ENCODE measurements at places on chromosomes 6 and 20.

DNA sequence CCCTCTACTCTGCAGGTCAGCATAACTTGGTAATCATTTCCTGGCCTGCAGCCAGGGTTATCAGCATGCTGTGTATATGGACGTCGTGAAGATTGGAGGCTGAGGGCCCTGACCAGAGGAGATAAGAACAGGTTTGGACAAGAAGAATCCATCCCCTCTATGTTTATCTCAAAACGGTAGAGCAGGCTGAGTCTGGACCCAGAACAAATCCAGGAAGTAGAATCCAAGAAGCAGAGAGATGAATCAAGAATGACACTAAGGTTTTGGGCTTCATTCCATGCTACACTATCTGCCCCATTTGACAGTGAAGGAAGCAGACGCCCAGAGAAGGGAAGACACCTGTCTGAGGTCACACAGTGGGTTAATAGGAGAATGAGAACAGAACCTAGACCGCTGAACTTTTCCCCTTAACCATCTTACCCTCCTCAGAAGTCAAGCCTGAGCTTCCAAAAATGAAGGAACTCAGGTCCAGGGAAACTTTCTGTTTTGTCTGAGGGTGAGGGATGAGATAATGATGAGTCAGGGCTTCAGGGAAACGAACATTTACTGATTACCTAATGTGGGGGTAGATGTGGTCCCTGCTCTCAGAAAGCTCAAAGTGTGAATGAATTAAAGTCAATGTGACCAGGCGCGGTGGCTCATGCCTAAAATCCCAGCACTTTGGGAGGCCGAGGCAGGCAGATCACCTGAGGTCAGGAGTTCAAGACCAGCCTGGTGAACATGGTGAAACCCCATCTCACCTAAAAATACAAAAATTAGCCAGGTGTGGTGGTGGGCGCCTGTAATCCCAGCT is 9.4 kb upstream of the COMMD7 start:
- DNase-seq = no peak

DNA sequence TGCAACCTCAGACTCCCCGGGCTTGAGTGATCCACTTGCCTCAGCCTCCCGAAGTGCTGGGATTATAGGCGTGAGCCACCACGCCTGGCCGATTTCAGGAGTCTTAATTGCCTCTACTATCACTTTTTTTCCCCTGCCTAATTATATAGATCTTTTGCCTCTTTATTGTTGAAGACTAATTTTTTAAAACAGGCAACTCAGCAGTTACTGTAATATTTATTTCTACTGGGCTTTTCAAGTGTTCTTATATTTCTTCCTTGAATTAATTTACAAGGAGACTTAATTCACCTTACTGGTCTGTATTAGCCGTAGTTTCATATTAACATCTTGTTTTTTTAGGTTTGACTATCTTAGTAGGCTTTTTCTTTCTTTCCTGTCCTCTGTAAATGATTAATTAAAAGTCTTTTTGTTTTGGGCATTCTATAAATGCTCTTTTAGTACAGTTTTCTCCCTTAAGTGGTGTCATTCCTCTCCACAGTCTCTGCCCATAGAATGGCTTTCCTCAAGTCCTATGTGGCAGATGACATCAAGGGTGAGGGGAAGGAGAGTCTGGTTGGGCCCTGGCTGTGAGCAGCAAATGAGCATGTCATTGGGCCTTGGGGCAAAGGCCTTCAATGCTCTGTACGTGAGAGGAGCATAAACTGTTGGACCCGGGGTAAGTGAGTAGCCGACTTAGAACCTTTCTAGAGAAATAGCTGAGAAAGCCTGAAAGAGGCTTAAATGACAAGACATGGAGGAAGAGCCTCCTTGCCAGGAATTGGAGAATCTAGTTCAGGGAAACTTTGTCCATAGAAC is 36.0 kb downstream of the ANKS1A start:
- DNase-seq = no peak

DNA sequence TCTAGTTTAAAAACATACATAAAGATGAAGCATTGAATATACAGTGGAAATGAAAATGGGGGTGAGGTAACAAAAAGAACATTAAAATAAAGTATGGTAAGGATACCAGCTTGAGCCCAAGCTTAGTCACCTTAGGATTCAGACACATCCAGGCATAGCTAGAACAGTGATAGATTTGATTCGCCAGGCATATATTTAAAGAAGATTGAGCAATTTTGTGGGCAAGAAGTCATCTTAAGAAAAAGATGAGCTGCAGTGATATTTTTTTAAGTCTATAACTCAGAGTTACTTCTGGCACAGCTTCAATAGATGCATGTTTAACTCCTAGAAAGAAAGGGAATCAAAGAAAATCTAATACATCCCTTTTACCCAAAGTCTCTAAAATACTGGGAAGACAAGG is 97.9 kb downstream of the BMP5 start:
- DNase-seq = no peak

DNA sequence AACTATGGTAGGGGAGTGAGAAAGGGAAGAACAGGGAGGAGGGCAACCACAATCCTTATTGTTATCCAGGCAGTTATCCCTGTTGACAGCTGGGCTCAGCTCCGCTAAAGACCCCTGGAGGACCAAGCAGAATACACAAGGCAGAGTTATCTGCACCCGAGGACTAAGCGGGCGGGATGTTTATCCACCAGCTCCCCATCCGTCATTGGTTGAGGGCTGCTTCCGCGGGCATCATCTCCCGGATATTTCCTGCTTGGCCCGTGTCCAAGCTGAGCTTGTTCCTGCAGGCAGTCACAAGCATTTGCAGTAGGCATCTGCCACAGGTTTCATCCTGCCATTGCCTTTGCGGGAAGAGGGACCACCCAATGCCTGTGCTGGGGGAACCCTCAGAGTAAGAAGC is 102.1 kb downstream of the DLGAP4 start:
- DNase-seq = no peak

GRCh38 chr6:16135066-16135465 is 6.2 kb downstream of the MYLIP start:
- no peak for DNase-seq

- no peak for DNase-seq
Measured at GRCh38 chr6:158358450-158359077, 46.3 kb downstream of the TULP4 start.

GRCh38 chr6:20379231-20379630 is 22.4 kb upstream of the E2F3 start:
- no peak for DNase-seq

DNA sequence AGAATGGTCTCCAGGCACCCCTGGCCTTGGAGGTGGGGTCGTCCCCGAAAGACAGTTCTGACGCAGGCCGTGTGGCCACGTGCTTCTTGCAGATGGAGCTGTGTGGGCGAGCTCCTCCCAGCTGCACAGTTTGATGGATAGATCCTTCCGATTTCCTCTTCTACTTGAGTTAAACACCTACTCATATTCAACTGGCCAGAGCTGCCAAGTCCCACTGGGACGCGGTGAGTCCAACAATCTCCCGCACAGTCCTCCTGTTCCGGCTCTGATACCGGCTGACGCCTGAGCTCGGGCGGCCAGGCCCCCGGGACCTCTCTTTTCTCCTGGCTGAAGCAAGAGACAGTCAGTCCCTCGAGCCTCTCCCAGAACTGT is 57.9 kb upstream of the DACT2 start:
- DNase-seq = no peak

DNA sequence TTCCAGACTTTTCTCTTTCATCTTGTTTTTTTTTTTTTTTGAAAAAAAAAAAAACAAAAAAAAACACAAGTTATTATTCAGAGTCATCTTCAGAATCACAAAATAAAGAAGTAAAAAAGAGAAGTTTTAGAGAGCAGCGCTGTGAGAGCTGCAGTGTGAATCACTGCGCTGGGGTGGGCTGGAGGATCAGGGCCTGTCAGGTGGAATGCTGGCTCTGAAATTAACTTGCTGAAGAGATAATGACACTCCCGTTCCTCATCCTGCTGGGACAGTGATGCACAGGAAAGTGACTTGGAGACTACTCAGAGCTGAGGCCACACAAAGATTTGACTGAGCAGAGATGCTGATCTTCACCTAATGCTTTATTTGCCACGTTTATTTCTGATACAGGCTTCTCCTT is 42.7 kb upstream of the CLDN20 start:
- no peak for DNase-seq

DNA sequence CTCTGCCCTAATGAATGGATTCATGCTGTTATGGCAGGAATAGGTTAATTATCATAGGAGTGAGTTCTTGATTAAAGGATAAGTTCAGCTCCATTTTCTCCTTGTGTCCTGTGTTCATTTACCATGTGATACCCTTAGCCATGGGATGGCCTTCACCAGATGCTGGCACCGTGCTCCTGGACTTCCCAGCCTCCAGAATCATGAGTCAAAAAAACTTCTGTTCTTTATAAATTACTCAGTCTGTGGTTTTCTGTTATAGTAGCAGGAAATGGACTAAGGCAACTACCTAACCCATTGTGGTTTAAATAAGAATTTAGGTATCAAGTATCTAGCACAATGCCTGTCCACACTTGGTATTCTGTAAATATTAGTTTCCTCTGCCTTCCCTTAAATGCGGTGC is 223.5 kb downstream of the MEI4 start:
- DNase-seq = no peak

- peak; percentile 64 for DNase-seq
Measured at GRCh38 chr6:36442671-36443470, at the start of the genes KCTD20 and PXT1. Gene KCTD20 (plus strand): TSS chr6:36443000. CDS start chr6:36470098, 27,098 bp downstream. Gene PXT1 (minus strand): TSS chr6:36442854. CDS start chr6:36426082, 16,772 bp downstream.

- DNase-seq = no peak
Measured at GRCh38 chr6:36848658-36849441, 9.6 kb upstream of the CPNE5 start.

DNA sequence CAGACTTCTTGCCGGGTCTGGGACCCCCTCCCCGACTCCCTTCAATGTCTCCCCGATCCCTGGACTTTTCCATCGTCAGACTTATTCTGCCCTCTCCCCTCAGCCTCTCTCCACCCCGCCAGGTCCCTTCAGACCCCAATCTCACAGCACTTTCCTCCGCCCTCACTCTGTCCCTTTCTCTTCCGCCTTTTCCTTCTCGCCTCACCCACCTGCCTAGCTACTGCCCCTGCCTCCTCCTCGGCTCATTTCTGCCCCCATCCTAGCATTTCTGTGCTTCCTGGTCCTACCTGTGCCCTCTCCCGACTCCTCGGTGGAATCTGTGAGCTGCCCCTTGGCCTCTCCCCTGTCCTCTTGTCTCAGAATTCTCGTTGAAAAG is 616 bp downstream of the CHMP4B start:
- DNase-seq = no peak

DNA sequence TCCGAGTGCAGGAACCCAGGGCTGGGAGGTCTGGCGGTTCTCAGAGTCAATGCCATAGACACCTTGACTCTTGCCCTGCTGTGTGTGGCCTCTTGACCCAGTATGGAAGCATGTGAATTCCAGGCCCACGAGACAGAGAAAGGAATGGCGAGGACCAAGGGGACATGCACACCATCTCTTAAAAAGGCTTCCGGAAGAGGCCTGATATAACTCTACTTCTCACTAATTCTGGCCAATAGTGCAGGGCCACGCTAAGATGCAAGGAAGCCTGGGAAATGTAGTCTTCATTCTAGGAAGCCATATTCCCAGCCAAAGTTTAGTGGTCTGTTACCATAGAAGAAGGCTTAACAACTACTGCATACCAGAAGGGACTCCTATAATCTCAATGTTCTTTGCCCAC is 177.0 kb upstream of the KCNG1 start:
- no peak for DNase-seq

DNA sequence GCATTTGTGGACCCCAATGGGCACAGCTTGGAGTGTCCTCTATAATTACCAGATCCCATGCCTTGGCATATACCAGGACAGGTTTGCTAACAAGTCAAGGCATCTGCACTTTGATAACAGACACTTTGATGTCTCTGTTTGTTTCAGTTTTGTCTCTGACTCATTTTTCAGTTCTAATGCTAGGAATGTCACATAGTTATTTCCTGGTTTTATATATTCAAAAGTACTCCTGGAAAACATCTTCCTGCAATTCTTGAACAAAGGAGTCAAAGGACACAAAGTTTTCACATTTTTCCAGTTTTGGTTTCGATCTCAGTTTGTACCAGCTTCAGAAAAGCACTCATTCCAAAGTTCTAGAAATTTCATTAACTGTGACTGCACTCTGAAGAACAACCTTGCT is 188.1 kb downstream of the FOXC1 start:
- no peak for DNase-seq

GRCh38 chr20:43787937-43788336 is 61.1 kb upstream of the GTSF1L start:
- no peak for DNase-seq

GRCh38 chr6:45651301-45651700 is 273.6 kb upstream of the SUPT3H start:
- DNase-seq = no peak

DNA sequence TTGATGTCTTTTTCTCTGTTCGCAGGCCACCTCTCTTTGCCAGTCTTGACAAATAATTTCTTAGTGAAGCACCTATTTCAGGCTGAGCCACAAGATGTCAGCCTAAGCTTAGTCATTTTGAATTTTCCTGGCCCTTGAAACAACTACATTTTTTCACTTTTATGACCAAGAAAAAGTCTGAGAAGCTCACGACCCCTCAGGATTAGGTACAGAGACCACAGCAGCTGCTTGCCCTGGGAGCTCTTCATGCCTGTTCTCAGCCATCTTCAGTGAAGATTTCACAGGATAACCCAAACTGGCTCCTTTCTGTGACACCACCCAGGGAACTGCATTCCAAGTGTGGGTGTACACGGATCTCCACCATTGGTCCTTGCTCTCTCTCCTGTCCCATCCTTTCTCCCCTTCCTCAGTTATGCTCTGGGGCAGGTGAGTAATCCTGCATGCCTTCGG is 38.4 kb upstream of the SPTLC3 start:
- peak; percentile 5 for DNase-seq

GRCh38 chr6:11609324-11610071 is 71.9 kb downstream of the TMEM170B start:
- DNase-seq = no peak

DNA sequence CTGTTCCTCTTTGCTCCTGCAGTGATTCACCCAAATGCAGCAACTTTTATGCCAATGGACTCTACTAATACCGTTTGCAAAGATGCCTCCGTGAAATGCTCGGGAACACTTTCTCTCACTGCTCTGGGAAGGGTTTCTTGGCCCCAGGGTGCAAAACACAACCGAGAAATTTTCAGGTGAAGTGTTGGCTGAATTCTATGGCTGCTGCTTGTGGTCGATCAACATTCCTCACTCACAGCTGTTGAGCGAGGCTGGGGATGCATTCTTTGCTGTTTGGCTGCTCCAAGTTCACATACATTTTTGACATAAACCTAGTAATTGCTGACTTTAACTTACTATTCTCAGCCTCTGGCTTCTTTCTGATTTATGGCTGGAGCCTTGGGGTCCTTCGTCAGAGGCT is 342.0 kb upstream of the CHD6 start:
- no peak for DNase-seq

- no peak for DNase-seq
Measured at GRCh38 chr6:18601516-18602020, 214.4 kb downstream of the RNF144B start.

DNA sequence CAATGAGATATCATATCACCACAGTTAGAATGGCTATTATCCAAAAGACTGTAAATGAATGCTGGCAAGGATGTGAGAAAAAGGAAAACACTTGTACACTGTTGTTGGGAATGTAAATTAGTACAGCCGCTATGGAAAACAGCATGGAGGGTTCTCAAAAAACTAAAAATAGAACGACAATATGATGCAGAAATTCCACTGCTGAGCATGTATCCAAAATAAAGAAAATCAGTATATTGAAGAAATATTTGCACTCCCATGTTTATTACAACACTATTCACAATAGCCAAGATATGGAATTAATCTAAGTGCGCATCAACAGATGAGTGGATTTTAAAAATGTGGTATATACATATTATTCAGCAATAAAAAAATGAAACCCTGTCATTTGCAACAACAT is 898.9 kb upstream of the MAN1A1 start:
- no peak for DNase-seq

GRCh38 chr6:50861692-50862091 is 43.0 kb downstream of the TFAP2B start:
- no peak for DNase-seq

- no peak for DNase-seq
Measured at GRCh38 chr20:2972126-2972525, 71.3 kb upstream of the GNRH2 start.

All from HFF-Myc (cell line).